ENCODE measurements at places on chromosomes 4 and X.

- DNase-seq: no peak
Measured at GRCh38 chr4:38294238-38294637, 334.0 kb downstream of the PTTG2 start.

- no peak for DNase-seq
Measured at GRCh38 chrX:23626651-23627050, 40.6 kb upstream of the PRDX4 start.

GRCh38 chr4:41600243-41600912, 62.4 kb downstream of the LIMCH1 start:
- DNase-seq: peak; percentile 34

DNA sequence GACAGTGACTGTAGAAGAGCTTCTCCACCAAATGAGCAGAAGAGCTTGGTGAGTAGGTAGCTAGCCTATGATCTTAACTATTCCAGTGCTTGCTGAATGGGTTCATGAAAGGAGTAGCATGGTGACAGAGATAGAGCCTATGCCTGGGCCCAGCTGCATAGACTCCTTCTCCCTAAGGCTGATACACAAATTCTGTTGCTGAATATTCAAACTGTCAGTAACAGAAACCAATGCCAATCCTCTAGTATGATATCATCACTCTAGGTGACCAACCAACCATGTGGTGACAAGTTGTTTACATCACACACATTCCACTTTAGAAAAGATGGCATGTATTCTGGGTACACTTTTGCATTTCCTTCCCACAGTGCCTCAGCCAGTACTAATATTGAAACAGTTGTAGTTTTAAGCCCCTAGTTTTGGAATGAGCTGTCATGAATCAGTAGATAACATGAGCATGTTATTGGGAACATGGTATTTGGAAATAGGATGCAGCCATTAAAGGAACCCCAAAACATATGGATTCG, 103.4 kb upstream of the GRXCR1 start:
- DNase-seq: no peak

DNA sequence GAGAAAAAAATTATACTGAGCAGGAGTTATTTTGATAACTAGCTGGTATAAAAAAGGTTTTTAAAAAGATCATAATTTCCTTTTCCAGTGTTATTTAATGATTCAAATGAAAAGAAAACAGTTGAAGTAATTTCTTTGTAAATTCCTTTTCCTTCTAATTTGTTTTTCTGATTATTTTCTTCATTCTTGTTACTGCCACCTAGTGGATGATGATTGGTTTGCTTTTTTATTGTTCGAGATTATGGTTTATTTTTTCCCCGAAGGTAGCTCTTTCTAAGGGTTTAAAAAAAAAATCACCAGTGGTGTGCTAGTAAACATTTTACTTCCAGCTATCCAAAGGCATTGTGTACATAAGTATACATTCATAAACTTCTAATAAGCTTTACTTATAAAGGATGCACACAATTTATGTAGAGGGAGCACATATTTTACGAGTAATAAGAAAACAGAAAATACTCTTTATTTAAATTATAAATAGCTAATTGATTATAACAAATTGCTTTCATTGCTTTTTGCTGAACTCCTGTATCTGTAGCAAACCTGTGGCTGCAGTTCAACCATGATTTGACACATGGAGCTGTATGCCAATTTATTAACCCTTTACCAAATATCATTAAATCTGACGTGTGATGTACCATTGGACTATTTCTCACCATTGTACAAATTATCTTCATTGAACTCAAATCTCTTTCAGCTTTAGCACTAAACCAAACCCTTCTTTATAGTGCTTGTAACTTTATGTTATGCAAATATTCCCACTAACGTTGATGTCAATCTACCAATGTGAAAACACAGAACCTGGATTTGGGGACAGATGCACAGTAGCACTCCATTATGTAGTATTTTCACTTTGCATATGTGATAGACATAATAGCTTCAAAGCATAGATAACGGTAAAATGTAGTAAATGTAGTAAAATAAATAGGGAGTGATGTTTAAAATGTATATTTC, 97.8 kb upstream of the ANK2 start:
- DNase-seq: peak; percentile 6

DNA sequence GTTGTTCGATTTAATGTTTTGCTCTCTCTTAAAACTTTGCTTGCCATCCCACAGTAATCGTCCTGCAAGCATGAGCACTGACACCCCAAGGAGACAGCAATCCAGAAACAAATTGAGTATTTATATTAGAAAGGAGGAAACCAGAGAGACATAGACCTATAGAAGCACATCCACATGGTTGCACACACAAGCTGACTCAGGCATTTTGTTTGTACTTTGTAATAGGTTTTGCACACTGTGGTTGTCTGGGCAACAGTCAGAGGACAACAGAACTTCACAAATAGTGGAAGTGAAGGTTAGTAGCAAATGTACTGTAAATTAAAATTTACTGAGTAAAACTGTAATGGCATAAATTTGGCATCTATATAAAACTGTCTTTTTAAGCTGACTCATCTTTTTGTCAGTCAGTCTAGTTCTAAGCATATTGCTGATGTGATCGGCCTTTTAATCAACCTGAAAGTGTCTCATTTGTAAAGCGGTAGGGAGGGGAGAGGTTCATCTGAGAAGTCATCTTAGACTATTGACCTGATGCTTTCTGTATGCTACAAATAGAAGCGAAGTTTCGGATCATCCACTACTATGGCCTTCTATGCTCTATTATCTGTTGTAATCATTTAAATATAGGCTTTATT, 1624.7 kb downstream of the ARAP2 start:
- peak; percentile 5 for DNase-seq

DNA sequence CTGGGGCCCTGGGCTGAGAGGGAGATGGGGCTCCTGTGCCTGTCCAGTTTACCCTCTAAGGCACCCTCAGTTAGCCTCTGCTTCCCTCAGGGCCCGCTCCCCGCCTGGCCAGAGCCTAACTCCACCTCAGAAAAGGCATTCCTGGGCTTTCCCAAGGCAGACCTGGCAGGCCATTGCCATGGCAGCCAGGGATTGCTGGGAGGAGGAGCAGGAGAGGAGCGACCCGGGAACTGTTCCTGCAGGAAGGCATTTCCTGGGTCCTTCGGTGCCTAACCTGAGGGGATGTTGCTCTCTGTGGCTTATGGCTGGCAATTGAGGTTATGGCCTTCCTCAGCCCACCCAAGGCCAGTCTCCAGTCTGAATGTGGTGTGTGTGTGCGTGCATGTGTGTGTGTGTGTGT, 131.3 kb downstream of the PJA1 start:
- no peak for DNase-seq

GRCh38 chrX:48025561-48025960, 18.8 kb downstream of the SPACA5 start:
- peak; percentile 58 for DNase-seq

DNA sequence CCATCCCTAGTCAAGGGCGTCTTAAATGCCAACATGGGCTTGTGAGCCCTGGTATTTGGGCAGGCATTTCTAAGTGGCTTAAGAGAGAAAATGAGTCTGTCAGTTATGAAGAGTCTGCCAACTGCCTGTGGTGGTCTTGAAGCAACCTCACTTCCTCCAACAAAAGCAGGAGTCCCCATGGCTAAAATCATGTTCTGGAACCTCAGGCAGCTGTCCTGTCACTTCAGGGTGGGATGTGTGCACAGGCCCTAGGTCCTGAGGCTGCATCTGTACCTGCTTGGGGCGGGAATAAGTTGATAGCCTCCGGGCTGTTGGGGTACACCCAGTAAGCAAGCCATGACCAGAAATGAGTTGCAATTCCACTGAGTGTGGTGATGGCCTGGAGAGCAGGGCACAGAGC, 115.0 kb upstream of the SCML1 start:
- DNase-seq: no peak

DNA sequence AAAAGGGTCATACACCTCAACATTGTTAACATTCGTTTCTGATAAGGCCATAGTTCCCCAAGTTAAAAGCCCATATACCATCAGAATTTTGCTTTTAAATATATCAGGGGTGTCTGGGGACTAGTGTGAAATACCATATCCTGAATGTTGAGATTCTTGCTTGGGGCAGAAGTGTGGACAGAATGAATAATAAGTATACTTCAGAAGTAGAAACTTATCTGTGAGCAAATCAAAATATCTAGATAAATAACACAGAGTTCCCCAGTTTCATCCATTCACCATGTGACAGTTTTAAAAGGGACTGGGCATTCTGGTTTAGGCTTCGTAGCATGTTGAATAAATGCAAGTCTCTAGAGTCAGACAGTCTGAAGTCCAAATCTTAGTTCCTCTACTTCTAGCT, 110.5 kb downstream of the CHRNA9 start:
- DNase-seq: no peak

DNA sequence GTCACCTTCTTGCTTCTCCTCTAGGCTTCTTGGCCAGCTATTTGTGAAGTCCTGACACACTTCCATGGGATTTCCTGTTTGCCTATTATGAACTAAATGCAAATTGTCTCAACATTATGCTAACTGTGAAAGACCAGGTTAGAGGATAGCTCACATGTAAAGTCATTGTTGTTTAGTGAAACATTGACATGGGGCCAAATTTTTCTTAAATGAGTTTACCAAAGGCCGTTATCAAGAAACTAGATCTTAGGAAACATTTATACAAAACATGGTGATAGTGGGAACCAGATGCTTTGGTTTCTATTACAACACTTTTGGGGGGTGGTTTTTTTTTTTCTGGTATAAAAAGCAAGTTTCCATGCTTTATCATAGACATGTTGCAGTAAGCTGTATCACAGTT, 466.8 kb upstream of the FAM241A start:
- peak; percentile 83 for DNase-seq

- DNase-seq: no peak
Measured at GRCh38 chr4:67531379-67531962, 13.8 kb downstream of the CENPC start.

DNA sequence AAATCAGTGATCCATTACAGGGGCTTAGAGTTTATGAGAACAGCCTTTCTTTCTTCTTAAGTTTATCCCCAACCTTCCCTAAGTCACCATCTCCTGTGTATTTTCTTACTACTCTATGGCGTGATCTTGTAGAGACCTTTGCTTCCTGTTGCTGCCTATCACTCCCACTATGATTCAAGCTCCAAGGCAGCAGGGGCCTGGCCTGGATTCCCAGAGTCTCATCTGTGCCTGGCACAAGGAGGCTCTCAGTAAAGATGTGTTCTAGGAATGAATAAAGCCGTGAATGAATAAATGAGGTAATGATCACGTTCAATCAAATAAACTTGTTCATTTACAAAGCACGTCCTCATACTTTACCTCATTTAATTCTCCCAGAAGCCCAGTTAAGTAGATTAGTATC, 45.4 kb downstream of the CC2D2A start:
- no peak for DNase-seq

- no peak for DNase-seq
Measured at GRCh38 chr4:8457646-8458252, 17.2 kb downstream of the TRMT44 start.

GRCh38 chr4:142405695-142406498, 440.2 kb downstream of the INPP4B start:
- peak; percentile 68 for DNase-seq

- no peak for DNase-seq
Measured at GRCh38 chr4:1258457-1258856, 9.5 kb upstream of the CTBP1 start.

DNA sequence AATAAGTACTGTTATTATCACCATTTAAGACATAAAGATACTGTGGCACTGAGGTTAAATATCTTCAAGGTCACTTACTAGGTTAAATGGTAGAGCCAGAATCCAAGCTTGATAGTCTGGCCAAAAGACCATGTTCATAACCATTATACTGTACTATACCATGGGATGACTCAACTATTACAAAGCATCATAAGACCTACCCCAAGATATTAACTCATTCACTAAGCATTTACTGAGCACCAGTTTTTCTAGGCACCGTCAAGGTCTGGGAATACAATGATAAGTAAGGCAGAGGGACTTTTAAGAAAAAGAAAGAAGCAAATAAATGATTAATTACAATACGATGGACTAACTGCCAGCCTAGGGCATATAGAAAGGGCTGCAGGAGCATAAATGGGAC, 95.5 kb upstream of the KCTD8 start:
- DNase-seq: no peak

DNA sequence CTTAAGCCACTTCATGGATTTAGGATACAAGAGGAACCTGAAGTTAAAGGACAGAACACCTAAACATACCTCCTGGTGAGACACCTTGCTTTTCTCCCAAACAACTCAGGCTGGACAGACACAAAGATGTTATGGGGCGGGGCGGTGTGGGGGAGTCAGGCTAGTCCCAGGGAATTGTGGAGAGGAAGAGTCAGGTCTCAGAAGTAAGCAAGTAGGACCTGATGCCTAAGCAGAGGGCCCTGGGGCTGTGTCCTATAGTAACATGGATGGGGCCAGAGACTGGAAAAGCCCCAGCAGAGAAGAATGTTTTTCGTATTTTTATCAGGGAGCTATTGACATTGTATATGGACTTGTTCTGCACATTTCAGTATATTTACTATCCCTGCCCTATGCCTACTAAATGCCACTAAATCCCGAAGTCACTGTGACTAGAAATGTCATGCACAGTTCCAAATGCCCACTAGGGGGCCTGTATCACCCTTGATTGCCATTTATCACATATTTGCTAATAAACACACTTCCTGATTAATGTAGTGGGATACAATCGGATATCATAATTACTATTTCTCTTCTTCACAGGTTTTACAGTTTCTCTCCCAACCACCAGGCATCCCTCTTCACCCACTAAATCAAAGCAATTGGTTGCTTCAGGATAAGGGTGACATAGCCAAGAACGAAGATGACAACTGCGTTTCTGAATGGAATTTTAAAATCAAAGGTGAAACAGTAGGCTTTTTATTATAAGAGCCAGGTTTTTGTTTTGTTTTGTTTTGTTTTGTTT, 23.8 kb upstream of the ARHGAP10 start:
- DNase-seq: peak; percentile 50

GRCh38 chrX:24030597-24030996, 3.6 kb upstream of the KLHL15 start:
- DNase-seq: no peak

GRCh38 chr4:61520166-61520565, 320.0 kb downstream of the ADGRL3 start:
- DNase-seq: no peak

- DNase-seq: no peak
Measured at GRCh38 chrX:131081772-131082740, 23.9 kb downstream of the ARHGAP36 start.

GRCh38 chr4:151038452-151039157, 23.5 kb upstream of the LRBA start:
- DNase-seq: no peak

GRCh38 chr4:155787113-155787710, 28.4 kb downstream of the GUCY1B1 start:
- peak; percentile 49 for DNase-seq

GRCh38 chrX:124343016-124343415, 3.3 kb upstream of the SH2D1A start:
- no peak for DNase-seq

GRCh38 chr4:47195706-47196105, 164.3 kb downstream of the GABRB1 start:
- DNase-seq: peak; percentile 37
